HT-29 (cell line): ENCODE measurements at places on chromosomes 1 and 21. TPM values are rescaled to one million over a fixed set of nuclear protein-coding genes. Genes with fewer than 3 reads are reported as not detected.

The TIMM17A gene
- total RNA-seq: 39.2 and 39.9 TPM in 2 replicates

The CBR3 gene
- total RNA-seq: 0.16 TPM in 1 of 2 replicates, not detected in the other

The CLSTN1 gene
- 78.4 and 99.0 TPM in 2 replicates for total RNA-seq

The WARS2 gene
- 13.1 and 16.4 TPM in 2 replicates for total RNA-seq

The HFM1 gene
- total RNA-seq: not detected in 2 replicates

The KMO gene
- total RNA-seq: not detected in 2 replicates

The GPR25 gene
- not detected in 2 replicates for total RNA-seq

The EXO1 gene
- 7.9 and 9.5 TPM in 2 replicates for total RNA-seq

The FH gene
- 44.6 and 47.6 TPM in 2 replicates for total RNA-seq

GRCh38 chr21:37139154-37139553 lies 66.1 kb downstream of the TTC3 start:
- no peak for DNase-seq

- peak; percentile 47 for DNase-seq
Measured at GRCh38 chr1:31181515-31182343, 58.0 kb downstream of the NKAIN1 start.

DNA sequence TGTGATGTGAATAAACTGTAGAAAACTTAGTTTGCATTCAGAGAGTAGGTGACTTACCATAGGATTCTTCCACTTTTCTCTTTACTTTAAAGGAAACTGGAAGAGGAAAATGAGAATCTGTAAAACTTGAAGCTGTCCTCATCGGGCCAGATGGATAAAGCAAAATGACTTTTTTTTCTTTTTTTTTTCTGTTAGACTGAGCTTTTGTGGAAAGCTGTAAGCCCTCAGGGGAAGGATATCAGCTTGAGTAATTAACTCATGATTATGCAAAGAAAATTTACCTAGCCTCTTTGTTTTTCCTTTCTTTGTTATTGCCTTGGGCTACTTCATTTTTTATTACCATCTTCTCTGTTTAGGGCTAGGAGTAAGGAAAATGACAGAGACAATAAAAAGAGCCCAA lies 53.4 kb downstream of the DPH5 start:
- no peak for DNase-seq

DNA sequence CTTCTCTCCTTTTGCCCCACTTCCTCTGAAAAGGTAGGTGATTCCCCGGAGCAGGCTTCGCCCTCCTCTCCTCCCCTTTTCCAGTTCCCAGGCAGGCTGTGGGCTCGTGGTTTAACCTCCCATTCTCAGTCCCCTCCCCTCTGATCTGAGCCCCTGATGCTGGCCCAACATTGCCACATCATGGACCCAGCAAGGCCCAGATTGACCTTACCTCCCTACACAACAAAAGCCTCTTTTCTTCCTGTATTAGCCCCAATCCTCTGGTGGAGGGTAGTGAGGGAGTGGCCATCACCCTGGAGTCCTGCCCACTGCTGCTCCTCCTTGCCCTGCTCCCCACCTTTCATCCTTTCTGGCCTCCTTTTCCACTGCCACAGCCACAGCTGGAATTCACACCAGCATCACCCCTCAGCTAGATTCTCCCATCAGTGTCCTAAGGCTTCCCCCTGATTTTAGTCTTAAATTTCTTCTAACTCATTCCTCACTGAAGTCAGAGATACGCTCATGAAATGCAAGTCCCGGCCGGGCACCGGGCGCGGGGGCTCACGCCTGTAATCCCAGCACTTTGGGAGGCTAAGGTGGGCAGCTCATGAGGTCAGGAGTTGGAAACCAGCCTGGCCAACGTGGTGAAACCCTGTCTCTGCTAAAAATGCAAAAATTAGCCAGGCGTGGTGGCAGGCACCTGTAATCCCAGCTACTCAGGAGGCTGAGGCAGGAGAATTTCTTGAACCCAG lies 7.0 kb upstream of the ZBTB48 start:
- DNase-seq: no peak

DNA sequence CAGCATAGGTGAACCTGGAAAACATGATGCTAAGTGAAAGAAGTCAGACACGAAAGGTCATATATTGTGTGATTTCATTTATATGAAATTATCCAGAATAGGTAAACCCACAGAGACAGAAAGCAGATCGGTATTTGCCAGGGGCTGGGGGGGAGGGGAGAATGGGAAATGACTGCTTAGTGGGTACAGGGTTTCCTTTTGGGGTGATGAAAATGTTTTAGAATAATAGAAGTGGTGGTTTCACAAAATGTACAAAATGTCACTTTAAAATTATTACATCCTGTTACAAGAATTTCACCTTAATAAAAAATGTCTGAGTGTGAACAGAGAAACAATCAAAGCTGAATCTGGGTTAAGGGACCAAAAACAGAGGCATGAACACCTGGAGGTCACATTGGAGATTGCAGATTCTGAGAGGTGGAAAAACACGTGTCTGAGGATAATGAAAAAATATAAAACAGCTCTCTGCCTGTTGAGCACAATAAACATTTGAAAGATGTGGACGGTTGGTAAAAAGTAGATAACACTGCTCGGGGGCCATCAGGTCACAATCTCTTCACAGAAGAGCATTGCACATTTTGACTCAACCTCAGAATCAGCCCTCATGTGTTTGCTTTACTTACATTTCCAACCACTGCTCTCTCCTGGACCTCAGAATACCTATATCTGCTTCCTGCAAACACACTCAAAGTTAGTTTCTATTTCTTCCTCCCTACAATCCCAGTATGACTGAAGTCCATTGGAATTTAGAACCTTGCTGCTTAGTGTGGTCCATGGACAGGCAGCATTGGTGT lies 3.2 kb downstream of the SLAMF6 start:
- DNase-seq: peak; percentile 49

GRCh38 chr1:211531194-211532087 lies 39.5 kb upstream of the RD3 start:
- DNase-seq: no peak

DNA sequence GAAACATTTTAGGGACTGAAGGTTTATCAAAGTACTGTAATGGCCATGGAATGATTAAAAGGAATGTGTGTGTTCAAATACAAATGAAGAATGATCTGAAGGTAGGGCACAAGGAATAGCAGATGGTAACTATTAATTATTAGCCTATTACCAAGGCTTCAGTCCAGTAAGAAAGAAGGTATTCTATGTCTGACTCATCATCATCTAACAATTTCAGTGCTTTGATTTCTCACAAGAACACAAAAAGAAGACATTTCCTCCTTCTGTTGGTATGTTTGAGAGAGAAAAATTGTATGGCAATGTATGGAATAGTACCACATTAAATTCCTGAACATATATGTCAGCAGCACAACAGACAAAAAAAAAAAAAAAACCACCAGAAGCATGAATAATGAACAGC lies 57.5 kb downstream of the TYW3 start:
- DNase-seq: no peak

GRCh38 chr1:185894791-185895190 lies 160.6 kb downstream of the HMCN1 start:
- no peak for DNase-seq

DNA sequence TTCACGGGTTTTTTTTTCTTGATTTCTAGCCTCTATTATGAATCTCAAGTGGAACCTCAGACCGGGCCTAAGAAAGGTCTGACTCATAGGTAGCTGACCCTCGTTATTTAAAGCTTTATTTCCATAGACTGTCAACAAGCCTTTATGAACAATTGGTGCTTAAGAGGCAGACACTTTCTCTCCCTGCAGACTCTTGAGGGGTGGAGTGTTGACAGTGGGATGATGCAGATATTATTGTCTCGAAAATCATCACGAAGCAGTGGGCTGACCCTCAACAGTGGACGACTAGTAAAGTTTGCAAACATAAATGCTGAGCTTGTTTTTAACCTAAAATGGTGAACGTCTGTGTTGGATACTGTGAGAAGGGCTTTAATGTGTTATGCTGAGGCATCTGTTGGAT lies 1.8 kb downstream of the SFT2D2 start:
- DNase-seq: no peak

DNA sequence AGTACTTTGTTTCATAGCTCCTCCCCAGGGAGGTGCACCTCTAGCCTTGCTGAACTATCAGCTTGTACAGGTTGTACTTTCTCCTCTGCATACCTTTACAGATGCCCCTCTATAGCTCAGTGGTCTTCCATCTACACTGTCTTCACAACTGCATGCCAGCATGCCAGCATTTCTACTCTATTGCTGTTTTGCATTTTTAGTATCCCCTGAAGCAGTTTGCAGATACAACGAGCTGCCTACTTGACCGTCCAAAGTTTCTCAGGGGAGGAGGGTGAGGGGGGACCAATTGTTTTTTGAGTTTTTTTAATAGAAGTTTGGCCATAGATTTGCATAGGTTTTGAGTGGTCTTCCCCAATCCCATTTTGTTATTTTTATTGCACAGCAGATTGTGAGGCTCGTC lies 27.6 kb upstream of the CTH start:
- no peak for DNase-seq

DNA sequence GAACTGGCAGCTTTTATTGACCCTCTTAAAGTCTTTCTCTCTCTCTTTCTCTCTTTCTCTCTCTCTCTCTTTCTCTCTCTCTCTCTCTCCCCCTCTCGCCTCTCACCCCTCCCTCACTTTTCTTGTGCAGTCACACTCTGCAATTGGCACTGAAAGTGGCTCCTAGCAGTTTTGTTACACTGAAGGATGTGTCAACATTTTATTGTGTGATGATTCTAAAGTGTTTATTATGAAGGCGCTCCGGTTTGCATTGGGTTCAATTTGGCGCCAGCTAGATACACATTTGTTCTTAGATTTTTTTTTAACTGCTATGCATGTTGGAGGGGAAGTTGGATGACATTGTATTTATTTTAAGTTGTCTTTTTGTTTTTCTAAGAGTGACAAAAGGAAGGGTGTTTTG lies 64.0 kb upstream of the CHRM3 start:
- DNase-seq: no peak

DNA sequence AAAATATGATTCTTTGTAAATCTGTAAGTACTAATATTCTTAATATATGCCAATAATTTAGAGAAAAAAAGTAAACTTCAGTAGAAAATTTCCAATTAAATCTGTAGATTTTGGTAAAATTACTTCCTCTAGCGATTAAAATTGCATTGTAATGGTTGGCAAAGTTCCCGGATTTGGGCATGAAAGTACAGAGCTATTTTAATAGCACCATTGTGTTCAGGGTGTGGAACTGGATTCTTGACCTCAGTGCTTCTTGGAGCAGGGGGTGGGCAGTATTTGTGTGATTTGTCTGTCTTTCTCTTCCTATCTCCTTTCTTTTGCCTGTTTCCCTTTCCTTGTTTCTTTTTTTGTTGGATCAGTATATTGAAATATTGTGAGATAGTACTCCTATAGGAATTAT lies 72.1 kb downstream of the DNM3 start:
- peak; percentile 92 for DNase-seq

DNA sequence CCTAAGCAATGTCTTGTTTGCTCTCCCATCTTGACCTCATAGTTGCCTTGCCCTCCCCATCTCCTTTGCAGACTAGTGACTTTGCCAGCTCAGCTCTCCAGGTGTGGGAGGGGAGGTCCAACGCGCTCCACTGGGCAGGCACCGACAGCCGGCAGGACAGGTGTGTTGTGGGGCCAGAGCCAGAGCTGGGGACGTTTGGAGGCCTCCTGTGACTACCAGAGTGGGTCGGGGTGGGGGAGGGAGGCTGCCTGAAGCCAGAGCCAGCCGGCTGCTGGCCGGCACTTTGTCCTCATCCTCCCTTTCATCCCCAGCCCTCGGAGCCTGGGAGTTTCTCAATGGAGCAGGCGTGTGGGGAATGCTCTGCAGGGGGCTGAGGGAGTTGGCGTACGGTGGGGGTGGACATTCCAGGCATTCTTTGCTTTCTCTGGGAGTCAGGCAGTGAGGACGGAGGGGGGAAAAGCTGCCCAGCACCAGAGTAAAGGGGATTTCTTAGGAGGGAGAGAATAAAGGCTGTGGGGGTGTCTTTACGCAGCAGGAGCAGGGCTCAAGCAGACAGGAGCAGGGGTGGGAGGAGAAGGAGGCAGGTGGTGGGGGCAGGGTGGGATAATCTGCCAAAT lies 20.2 kb downstream of the NUAK2 start:
- peak; percentile 27 for DNase-seq

DNA sequence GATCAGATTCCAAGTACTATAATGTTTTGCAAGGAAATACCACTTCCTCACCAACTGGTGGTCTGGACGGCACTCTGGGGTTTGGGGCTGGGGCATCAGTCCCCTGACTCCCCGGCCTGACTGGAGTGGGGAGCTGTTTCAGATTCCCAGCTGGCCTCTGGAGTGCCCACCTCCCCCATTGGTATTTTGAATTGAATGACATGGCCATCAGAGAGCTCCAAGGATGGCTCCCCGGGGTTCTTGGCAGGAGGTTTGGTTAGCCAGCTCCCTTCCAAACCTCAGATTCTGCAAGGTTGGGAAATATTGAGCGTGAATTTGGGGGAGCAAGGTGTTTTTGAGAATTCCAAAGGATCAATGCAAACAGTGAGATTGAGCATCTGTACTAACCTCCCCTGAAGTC lies 2.2 kb upstream of the INAVA start:
- no peak for DNase-seq

GRCh38 chr1:150765296-150765976 lies at the start of gene CTSS:
Gene CTSS (minus strand): TSS chr1:150765778. CDS start chr1:150764763, 1,015 bp downstream.
- peak; percentile 43 for DNase-seq

DNA sequence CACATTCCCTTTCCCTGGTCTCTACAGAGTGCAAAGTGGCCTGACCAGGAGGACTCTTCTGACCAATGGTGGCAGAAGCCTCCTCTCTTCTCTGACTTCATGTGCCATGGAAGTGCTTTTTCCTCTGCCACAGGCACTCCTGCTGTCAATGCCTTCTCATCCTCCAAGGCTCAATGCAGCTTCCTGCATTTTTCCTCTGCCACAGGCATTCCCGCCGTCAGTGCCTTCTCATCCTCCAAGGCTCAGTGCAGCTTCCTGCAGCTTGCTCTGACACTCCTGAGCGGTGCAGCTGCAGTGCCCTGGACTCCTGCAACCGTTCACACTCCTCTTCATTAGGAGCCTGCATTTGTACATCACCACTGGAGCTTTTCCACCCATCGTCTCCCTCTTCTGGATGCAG lies 4.7 kb upstream of the ADARB1 start:
- no peak for DNase-seq

DNA sequence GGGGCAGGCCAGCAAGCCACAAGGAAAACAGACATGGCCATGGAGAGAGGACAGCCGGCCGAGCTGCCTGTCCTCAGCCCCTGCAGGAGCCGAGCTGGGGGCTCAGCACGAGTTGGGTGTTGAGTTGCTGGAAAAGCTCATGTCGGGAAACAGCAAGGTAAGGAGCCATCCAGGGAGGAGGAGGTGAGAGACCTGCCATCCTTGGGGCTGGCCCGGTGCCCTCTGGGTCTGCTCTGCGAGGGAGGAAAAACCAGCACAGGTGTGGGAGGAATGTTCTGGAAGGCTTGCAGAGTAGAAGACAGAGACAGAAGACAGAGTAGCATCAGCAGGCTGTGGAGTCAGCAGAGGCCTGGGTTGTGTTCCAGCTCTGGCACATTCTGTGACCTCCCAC lies 548.8 kb downstream of the PTPRU start:
- no peak for DNase-seq

GRCh38 chr1:163842571-163842970 lies 520.8 kb downstream of the NUF2 start:
- no peak for DNase-seq
